CD14-positive monocyte (primary cell): ENCODE measurements at places on chromosomes 2 and 18. TPM values are rescaled to one million over a fixed set of nuclear protein-coding genes. Genes with fewer than 3 reads are reported as not detected.

DNA sequence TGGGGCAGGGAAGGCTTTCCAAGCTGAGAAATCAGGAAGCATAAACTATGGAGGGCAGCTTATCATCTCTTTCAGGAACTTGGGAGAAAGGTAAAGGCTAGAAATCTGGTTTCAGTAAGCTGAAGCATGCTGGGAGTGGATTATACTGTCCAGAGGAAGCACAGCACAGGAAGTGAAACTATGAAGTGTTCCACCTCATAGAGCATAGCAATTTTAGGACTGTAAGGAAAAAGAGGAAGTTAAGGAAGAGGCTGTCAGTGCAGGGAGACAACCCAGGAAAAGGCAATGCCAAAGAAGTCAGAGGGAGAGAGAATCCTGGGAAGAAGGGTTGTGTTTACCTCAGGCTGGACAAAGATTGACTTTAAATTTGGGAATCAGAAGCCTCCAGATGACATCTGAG is 51.9 kb downstream of the EFEMP1 start:
- H3K4me3 ChIP-seq, result no peak overlapping the region
- peak; percentile 85 for DNase-seq
- peaks cover 8% of the 10 kb centered on the region for H3K27me3 ChIP-seq
- no peaks in the 10 kb centered on the region for H3K36me3 ChIP-seq
- no peak overlapping the region for H3K27ac ChIP-seq

- H3K27ac ChIP-seq, result no peak overlapping the region
- DNase-seq, result no peak
- no peaks in the 10 kb centered on the region for H3K36me3 ChIP-seq
- H3K4me1 ChIP-seq, result no peaks in the 10 kb centered on the region
Measured at GRCh38 chr18:73950116-73950700, 197.4 kb downstream of the FBXO15 start.

DNA sequence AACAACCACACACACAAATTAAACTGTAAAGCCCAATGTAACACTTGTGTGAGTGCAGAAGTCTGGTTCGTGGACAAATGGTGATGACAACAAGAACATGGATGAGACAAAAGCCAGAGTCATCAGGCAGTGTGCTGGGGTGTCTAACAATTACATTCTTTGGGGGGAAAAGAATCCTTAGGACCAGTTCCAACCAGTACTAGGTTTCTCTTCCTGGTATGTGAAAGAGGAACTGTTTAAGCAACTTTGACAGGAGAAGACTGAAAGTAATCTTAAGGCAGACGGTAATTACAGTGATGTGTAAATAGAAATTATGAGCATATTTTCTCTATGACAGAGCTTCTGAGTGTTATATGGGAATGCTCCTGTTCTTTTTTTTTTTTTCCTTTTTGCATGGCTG is 133.4 kb downstream of the AFF3 start:
- peaks cover 7% of the 10 kb centered on the region for H3K36me3 ChIP-seq
- no peak overlapping the region for H3K27ac ChIP-seq
- DNase-seq, result peak; percentile 29

DNA sequence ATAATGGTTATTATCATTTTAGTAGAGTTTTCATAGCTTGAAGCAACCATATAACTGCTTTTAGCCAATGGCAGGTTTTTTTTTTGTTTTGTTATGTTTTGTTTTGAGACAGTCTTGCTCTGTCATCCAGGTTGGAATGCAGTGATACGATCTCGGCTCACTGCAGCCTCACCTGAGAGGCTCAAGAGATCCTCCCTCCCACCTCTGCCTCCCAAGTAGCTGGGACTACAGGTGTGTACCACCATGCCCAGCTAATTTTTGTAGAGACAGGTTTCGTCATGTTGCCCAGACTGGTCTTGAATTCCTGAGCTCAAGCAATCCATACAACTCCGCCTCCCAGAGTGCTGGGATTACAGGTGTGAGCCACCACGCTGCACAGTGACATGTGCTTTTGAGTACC is 117.5 kb upstream of the GAREM1 start:
- H3K27me3 ChIP-seq, result no peaks in the 10 kb centered on the region
- H3K36me3 ChIP-seq, result no peaks in the 10 kb centered on the region
- no peak for DNase-seq
- no peak overlapping the region for H3K27ac ChIP-seq
- no peak overlapping the region for H3K4me3 ChIP-seq
- no peaks in the 10 kb centered on the region for H3K4me1 ChIP-seq

DNA sequence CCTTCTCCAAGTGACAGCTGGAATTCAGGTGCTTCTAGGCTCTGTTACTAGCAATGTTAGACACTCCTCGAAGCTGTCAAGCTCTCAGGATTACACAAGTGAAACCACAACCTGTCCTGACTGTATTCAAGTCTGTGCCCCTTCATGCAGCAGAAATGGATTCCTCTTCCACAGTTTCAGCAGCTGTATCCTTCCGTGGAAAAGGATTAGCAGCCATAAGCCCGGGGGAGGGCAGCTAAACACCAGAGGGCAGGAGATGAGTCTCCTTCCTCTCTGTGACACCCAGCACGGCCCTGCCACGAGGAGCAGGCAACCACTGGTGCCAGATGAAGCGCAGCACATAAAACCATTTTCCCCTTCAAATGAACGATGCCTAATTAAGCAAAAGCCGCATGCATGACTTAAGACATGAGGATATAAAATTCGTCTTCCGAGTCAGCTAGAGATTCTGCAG is 1.2 kb downstream of the ST3GAL5 start:
- DNase-seq, result peak; percentile 60
- H3K4me1 ChIP-seq, result peaks cover 53% of the 10 kb centered on the region
- H3K27me3 ChIP-seq, result no peaks in the 10 kb centered on the region
- H3K36me3 ChIP-seq, result no peaks in the 10 kb centered on the region
- H3K27ac ChIP-seq, result peak overlapping the region; percentile 91

DNA sequence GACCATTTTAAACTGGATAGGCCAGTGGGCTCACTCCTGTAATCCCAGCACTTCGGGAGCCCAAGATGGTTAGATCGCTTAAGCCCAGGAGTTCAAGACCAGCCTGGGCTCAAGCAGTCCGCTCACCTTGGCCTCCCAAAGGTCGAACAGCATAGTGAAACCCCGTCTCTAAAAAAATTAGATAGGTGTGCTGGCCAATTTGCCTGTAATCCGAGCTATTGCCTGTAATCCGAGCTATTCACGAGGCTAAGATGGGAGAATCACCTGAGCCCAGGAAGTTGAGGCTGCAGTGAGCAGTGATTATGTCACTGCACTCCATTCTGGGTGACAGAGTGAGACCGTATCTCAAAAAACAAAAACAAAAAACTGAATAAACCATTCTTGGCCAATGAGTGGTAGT is 52.6 kb upstream of the EMILIN2 start:
- no peak overlapping the region for H3K4me3 ChIP-seq
- H3K27ac ChIP-seq, result no peak overlapping the region
- H3K27me3 ChIP-seq, result no peaks in the 10 kb centered on the region

DNA sequence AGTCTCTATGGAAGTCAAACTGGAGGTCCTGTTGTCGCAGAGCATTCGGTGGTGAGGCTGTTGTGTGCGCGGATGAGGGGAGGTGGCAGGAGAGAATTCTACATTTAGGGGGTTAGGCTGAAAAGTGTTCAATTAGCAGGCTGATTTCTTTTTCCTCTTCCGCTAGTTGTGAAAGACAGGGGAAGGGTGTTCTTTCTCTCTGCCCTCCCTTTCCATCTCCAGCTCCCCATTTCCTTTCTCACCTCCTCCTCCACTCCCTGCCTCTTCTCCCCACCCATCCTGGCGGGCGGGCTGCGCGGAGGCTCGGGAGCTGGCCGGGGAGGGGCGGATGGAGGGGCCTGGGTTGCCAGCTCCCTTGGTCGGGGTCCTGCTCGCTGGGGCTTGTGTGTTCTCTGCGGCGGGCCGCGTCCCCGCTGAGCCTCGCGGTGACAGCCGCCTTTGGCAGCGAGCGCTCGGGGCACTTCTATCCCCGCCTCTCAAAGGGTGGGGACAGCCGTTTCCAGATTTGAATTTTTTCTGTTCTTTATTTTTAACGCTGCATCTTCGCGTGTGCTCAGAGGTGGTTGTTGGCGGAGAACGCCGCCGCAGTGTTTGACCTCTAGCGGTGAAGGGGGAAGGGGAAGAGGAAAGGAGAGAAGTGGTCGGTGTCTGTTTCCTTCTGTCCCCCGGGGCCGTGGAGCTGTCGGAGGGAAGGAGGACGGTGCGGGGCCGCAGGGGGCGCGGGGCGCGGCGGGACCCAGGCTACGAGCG is 3.6 kb downstream of the SOX11 start:
- H3K36me3 ChIP-seq, result no peaks in the 10 kb centered on the region
- H3K4me1 ChIP-seq, result no peaks in the 10 kb centered on the region
- H3K27ac ChIP-seq, result no peak overlapping the region
- no peak overlapping the region for H3K4me3 ChIP-seq
- H3K27me3 ChIP-seq, result peaks cover 71% of the 10 kb centered on the region
- no peak for DNase-seq

DNA sequence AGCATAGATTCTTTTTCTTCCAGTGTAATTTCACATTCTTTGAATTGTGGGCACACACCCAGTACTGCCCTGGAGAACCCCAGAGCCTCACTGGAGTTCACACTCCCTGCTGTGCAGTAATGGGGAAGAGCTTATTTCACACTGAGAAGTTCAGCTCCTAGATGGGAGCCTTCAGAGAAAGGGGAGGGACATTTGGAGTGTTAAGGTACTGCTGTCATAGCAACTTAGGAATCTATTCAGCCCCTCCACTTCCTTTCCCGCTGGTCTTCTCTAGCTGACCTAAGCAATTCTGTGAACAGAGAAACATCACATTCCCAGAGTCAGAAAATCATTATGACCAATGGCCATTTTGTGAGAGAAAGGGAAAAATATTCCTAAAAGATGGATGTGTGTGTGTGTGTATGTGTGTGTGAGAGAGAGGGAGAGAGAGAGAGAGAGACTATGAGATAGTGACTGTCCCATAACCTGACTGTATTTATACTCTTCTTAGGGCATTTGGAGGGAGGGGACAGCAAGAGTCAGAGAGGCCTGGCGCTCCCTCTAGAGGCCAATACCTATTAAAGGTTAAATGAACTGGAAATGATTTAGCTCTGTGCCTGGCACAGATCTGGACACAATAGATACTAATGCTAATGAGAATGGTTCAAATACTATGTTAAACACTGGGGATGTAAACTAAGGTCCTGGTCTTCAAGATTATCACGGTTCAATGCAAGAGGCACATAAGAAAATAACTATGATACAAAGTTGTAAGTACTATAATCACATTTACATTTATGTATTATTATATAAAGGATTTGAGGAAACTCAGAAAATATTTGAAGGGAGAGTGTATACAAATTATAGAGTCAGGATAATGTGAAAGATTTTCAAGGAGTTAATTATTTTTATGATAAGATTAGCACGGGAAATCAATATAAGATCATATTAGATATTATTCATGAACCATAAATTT is 41.5 kb upstream of the RPE start:
- no peaks in the 10 kb centered on the region for H3K27me3 ChIP-seq
- no peaks in the 10 kb centered on the region for H3K4me1 ChIP-seq
- DNase-seq, result peak; percentile 28
- no peaks in the 10 kb centered on the region for H3K36me3 ChIP-seq

GRCh38 chr18:44786257-44786656 is 105.6 kb downstream of the SETBP1 start:
- peaks cover 18% of the 10 kb centered on the region for H3K27me3 ChIP-seq
- no peak for DNase-seq
- no peak overlapping the region for H3K4me3 ChIP-seq
- no peaks in the 10 kb centered on the region for H3K4me1 ChIP-seq

DNA sequence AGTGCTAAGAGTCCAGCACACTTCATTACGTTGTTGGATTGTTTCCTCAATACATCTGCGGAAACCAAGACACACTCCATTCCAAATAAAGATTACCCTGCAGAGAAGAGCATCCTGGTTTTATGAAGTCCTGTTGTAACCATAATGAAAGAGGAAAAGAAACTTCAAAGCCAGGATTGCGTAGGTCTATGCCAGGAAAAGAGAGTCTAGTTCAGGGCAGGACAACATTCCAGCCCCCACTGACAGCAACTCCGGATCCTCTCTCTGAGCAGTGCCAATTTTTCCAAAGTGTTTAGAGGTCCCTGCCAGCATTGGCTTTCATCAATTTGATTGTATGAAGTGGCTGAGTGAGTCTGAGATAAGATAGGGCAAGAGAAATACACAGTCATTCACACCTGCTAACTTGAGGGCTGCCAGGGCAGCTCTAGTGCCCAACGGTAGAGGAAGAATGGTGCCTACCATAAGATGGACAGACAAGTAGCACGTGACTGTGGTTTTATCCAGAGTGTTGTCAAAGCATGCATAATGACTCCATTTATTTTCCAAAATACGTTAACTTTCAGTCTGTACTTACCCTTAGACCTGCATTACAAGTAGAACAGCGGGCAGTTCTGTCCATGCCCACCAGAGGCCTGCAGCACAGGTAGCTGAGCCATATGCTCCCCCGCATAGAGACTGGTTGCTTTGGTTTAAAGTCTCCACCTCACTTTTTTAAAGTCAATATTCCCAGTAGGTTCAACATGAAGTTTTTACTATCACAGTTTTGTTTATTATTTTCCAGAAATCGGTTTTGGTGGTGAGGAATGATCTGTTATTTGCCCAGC is 23.7 kb downstream of the PIEZO2 start:
- no peak overlapping the region for H3K27ac ChIP-seq
- H3K4me3 ChIP-seq, result no peak overlapping the region
- H3K4me1 ChIP-seq, result no peaks in the 10 kb centered on the region
- H3K36me3 ChIP-seq, result no peaks in the 10 kb centered on the region
- DNase-seq, result no peak

DNA sequence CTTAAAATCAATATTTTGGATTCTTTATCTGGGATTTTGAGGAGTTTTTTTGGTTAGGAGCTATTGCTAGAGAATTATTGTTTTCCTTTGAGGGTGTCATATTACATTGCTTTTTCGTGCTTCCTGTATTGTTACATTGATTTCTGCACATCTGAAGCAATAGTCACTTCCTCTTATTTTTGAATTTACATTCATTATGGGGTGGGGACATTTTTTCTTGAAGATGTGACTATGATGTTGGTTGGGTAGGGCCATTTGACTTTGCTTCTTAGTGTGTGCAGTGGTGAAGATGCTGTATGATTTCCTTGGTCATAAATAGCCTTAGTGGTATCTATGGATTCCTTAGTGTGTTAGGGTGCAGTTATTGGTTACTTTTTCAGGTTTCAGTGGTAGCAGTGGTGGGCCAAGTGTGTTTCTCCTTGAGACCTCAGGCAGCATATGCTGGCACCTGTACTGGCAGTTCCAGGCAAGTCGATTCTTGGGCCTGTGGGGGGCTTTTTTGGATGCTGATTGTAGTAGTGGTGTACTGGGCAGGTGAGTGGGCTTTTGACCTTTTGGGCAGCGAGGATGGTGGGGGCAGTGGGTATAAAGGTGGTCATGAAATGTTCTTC is 61.8 kb downstream of the ARHGAP25 start:
- peak; percentile 88 for DNase-seq
- H3K27ac ChIP-seq, result peak overlapping the region; percentile 82
- no peak overlapping the region for H3K4me3 ChIP-seq
- H3K36me3 ChIP-seq, result peaks cover 41% of the 10 kb centered on the region
- peaks cover 62% of the 10 kb centered on the region for H3K4me1 ChIP-seq
- no peaks in the 10 kb centered on the region for H3K27me3 ChIP-seq

GRCh38 chr2:124046332-124046731 is 21.2 kb downstream of the CNTNAP5 start:
- H3K27ac ChIP-seq, result no peak overlapping the region
- H3K27me3 ChIP-seq, result no peaks in the 10 kb centered on the region
- no peak for DNase-seq
- no peaks in the 10 kb centered on the region for H3K4me1 ChIP-seq
- H3K36me3 ChIP-seq, result no peaks in the 10 kb centered on the region

The RHBDD1 gene
- 15.5 TPM for polyA plus RNA-seq

The AGBL5 gene
- polyA plus RNA-seq, result 4.4 TPM

The INHA gene
- not detected in 2 replicates for polyA plus RNA-seq

The WDSUB1 gene
- polyA plus RNA-seq, result 17.8 TPM

The POTEJ gene
- not detected in 2 replicates for polyA plus RNA-seq

The GPR39 gene
- polyA plus RNA-seq, result not detected

The IL1RN gene
- 71.1 and 89.9 TPM in 2 replicates for polyA plus RNA-seq
